ENCODE measurements at places on chromosomes 7 and 10.
A peak's percentile ranks its signal among the peaks of the same experiment; 100 is the strongest.

GRCh38 chr10:69768386-69768785 lies 33.3 kb upstream of the COL13A1 start:
- no peak for DNase-seq

DNA sequence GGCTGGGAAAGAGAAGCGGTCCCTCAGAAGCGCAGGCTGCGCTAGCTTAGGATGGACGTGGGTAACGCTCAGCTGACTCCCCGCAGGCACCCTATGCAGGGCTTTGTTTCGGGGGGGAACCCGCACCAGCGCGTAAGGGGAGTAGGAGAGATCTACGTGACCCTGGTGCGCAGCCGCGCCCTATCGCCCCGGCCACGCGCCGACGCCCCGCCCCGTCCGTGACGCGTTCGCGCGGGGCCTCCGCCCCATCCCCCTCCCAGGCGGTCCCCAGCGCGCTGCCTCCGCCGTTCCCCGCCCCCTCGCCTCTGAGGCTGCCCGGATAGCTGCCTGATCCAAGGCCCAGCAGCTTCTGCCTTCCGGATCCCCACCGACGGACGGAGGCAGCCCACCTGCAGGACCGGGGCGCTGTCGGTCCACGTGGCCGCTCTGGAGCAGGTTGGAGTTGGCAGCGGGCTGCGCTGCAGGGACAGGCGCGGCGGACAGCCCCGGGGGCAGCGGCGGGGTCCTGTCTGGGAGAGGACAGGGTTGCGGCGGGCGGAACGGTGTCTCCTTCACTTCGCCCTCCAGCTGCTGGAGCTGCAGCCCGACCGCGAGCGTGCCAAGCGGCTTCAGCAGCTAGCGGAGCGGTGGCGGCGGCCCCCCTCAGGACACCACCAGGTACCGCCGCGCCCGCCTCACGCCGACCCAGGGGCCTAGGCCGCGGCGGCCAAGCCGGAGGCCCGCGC lies at the start of gene VDAC2:
Gene VDAC2 (plus strand): TSS at position 515 of the 725 bp plus-strand sequence. CDS start 363 bp downstream, outside the sequence.
- peak; percentile 92 for DNase-seq

- no peak for DNase-seq
Measured at GRCh38 chr10:1177936-1178335, 121.8 kb downstream of the WDR37 start.

DNA sequence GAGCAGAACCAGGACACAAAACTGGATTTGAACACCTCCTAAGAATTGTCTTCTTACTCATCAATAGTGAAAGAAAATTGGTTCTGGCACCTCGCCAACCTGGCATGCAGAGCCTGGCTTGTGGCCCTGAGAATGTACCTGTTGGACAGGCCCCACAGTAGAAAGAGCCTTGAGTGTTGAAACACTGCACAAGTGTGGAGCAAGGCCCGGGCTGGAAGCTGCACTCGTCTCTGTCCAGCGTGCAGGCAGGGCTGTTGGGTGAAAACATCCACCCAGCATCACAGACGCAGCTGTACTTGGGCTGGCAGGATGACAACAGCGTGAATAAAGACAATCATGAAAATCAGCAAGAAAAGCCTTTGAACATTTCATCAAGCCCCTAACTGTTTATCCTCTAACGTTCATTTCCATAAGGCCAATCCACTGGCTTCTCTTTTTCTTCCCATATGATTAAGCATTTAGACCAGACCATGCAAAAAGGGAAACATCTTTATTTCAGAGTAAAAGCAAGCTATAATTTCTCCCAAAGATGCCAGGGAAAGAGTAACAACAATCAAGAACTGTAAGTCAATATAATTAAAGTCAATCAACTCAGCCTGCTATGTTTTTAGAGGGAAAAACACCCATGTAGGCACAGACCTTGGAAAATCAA lies 15.6 kb downstream of the CUBN start:
- DNase-seq, result no peak

DNA sequence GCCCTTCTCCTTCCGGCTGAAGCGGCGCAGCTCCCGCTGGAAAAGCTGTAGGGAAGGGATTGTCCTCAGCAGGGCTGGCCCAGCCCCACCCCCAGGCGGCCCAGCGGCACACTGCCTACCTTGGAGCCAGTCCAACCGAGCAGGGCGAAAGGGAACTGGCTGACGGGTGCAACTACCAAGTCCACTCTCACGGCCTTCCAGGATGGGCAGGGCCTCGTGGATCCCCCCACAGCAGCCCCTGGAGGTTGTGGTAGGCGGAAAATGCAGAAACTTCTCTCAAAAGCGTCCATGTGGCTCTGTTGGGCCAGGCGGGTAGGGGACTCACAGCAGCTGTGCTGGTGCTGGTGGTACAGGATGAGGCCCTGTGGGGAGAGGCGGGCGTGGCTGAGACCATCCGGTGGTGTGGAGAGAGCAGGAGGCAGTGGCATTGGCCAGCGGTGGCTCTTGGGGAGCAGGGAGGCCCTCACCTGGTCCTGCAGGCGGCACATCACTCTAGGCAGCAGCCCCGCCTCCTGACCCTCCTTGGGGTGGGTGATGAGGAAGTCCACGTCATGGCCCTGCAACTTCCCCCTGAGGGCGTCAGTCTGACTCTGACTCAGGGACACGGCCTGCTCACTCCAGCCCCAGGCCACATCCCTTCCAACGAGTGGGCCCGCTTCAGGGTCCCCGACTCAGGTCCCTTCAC lies 8.4 kb upstream of the PGAM2 start:
- peak; percentile 97 for DNase-seq

DNA sequence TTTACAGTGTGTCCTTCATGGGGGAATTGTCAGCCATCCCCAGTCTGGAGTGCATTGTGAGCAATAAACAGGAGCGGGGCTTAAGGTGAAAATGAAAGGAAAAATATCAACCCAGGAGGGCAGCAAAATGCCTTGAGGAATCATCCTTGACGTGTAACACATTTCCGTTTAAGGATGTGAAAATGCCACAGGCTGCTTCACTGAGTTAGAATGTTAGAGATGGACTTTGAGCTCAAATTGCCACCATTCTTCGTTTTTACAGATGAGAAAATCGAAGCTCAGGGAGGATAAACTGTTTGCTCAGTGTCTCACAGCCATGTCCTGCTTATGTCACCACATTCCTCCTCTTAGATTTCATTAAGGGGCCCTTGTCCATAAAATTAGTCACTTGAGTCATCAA lies 23.1 kb downstream of the SORCS3 start:
- DNase-seq, result no peak

DNA sequence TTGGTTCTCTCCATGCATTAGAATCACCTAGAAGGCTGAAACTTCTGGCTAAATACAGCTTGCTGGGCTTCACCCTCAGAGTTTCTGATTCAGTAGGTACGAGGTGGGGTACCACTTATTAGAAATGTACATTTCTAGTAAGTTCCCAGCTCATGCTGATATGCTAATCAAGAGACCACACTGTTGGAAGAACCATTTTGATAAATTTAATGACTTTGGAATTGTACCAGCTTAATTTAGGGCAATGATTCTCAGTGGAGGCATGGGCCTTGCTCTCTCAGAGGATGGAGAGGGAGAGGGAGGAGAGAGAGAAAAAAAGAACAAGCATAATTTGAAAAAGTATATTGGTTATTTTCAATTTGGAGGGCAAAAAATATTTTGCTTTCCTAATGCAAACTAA lies 20.3 kb downstream of the CPN1 start:
- no peak for DNase-seq

DNA sequence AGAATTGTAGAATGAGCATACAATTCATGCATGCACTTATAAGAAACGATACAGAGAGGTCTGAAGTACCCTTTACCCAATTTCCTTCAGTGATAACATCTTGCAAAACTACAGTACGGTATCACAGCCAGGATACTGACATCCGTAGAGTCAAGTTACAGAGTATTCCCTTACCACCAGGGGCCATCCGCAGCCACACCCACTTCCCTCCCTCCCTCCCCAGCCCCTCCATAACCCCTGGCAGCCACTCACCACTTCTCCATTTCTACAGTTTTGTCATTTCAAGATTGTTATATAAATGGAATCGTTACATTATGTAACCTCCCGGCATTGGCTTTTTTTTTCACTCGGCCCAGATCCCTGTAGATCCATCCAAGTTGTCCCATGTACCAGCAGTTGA lies 113.6 kb upstream of the RET start:
- peak; percentile 68 for DNase-seq

DNA sequence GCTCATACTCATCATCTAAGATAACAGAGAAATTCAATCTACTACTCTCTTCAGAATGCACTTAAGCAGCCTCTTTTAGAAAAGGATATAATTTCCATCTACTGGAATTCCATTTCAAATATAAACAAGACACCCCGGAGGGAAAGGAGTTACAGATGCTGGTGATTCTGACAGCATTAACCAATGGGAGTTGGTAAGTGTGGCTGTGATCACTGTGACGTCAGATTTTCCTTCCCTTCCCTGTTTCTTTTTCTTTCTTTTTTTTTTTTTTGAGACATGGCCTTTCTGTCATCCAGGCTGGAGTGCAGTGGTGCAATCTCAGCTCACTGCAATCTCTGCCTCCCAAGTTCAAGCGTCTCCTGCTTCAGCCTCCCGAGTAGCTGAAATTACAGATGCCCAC lies 106.6 kb downstream of the ACTR3B start:
- no peak for DNase-seq

DNA sequence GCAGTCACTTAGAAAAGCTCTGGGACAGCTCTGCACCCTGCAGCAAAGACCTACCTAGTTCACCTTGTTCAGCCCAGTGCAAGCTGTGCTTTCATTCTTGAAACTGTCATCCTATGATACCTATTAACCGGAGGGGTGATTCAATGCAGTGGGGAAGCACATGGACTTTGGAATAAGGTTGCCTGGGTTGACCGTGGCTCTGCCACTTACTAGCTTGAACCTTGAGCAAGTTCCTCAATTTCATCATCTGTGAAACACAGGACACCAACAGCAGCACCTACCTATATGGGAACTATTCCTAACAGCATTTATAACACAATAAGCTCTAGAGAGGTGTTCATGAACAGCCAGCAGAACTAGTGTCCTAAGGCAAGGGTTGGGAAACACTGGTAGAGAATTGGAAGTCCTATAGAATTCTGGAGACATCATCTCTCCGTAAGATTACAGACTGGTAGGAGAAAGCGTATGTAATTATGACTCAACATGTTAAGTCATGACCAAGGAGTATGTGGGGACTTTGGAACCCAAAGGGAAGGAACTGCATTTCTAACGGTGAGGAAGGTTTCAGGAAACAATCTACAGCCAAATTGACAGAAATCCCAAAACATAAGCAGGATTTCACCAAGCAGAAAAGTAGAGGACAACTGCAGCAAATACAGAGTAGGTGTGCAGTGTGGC lies 270.0 kb downstream of the USP6NL start:
- peak; percentile 23 for DNase-seq

DNA sequence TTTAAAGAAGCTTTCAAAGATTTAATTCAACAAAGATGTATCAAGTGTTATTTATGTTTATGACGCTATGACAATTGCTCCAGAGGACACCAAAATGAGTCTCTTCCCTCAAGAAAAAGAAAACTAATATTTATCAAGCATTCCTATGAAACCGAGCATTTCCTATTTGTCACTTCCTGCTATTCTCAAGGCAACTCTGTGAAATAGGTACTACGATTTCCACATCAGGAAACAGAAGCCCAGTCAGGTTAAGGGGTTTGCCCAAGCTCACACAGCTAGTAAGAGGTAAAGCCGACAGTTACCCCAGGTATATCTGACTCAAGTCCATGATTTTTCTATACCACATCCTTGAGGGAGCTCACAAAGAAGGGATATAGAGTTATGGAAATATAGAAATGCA lies 85.9 kb downstream of the TRIL start:
- DNase-seq, result no peak

DNA sequence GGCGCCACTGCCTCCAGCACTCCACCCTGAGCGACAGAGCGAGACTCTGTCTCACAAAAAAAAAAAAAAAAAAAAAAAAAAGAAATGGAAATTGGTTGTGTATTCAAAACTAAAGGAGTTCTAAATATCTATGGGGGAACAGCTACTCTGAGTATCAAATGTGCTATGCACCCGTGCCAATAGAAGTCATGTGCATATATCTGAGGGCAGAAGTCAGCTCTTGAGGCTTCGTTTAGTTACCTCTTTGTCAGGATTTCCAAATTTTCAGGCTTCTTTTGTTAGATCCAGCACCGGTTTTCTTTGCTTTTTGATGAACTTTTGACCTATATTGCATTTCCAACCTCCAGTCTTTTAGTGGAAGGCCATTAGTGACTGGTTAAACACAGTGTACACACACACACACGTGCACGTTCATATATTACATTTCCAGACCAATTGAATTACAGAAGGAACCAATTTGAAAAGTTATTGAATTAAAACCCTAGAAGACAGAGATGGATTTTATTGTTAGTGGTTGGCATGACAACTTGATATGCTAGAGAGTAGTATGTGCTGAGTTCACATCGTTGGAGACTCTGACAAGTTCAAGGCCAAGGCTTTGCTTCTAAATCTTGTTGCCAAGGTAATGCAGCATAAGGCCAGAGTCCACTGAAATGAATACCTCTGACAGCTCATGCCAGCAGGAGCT lies 33.1 kb upstream of the ADD3 start:
- DNase-seq, result no peak

DNA sequence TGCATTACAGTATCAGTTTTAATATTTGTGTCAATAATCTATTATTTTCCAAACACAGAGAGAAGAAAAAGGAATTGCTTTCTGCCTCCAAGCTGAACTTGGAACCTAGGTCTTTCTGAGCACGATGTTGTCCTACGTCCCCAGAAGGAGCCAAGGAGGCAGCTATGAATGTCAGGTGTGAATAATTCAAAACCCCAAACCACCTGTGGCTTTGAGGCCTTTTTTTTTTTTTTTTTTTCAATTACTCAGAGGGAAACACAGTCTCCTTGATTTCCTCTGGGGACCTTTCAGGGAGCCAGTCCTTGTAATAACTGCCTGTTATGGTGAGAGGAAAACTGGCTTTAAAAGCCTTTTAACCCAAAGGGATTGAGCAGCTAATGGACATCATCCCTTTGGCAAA lies 8.3 kb downstream of the GPR85 start:
- no peak for DNase-seq

DNA sequence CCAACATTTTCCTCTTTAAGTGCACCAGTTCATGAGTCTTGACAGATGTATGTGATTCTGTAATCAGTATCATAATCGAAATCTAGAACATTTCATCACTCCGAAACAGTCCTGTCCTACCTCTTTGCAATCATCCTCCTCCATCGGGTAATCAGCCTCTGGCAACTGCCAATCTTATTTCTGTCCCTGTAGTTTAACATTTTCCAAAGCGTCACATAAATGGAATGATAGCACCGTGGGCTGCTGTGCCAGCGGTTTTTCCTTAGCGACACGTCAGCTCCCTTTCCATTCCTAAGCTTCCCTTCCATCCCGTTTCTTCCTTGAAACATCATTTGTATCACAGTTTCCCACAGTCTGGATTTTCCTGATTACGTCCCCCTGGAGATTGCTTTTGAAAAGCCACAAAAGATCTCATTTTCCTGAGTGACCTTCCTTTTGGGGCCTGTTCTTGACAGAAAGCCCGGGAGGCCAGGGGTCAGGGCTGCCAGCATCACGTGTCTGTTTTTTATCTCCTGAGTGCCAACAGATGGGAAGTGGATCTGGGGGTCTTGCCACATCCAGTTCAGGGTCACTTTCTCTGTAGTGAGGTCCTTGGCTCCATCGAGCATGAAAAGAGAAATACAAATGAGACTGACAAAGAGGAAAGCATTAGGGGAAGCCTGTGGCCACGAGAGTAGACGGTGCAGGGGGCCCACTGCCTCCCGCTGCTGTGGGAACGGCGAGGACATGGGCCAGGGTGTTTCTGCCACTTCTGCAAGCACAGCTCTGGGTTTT lies 31.6 kb downstream of the TMEM120A start:
- no peak for DNase-seq

- DNase-seq, result no peak
Measured at GRCh38 chr10:12401466-12401865, 52.1 kb downstream of the CAMK1D start.

GRCh38 chr10:99524736-99525380 lies 7.9 kb upstream of the NKX2-3 start:
- no peak for DNase-seq
